Activated T-cell treated with anti-CD3 and anti-CD28 coated beads, Interleukin-2, amount 50 U/mL, for 48 hours (primary cell): ENCODE measurements at places on chromosomes 6 and 20.

DNA sequence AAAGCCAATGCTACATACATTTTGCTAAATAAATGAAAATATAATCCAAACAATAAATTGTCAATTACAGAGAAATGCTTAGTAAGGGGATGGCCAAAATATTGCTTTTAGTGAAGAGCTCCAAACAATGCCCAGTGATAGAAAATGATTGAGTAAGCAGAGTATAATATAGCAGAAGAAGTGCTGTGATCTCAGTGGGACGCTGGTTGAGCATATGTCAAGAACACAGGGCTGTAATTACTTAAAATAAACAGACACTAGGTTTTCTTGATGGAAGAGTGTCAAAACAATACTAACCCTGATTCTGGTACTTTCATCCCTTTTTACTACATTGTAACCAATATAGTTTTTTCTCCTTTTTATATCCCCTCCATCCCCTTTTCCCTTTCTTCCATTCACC is 150.3 kb downstream of the GRIK2 start:
- no peak for DNase-seq

DNA sequence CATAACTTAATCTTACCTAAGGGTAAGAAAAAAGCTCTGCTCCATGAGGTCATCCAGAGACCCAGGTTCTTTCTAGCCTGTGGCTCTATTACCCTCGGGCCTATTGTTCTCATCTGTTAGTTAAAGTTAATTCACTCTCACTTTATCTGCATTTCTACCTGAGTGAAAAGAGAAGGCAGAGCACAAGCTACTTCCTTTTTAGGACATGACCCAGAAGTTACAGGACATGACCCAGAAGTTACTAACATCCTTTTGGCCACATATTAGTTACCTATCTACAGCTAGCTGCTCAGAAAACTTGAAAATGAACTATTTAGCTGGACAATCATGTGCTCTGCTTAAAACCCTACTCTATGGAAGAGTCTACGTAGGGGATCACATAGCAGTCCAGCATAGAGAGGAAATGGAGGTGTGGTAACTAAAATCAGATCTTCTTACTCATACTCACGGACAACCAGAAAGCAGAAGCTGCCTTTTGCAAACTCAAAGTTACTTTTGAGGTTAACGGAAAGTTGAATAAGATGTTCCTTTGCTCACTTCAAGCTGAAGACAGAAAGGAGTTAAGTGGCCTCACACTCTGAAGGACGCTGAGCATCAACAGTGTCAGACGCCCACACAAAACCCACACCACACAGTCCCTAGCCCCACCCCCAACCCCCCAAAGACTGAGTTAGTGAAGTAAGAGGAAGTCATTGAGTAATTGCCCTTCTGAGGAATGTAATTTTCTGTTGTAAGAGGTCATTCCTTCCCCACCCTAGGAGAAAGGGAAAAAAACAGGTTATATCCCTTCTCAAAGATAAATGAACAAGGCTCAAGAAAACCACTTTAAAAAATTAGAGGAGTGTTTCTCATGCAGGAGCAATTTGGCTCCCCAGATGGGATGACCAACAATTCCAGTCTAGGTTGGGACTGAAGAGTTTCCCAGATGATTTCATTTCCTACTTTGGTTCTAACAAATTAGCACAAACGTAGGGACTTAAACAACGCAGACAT is 45.9 kb upstream of the TAB2 start:
- DNase-seq: peak; percentile 83

DNA sequence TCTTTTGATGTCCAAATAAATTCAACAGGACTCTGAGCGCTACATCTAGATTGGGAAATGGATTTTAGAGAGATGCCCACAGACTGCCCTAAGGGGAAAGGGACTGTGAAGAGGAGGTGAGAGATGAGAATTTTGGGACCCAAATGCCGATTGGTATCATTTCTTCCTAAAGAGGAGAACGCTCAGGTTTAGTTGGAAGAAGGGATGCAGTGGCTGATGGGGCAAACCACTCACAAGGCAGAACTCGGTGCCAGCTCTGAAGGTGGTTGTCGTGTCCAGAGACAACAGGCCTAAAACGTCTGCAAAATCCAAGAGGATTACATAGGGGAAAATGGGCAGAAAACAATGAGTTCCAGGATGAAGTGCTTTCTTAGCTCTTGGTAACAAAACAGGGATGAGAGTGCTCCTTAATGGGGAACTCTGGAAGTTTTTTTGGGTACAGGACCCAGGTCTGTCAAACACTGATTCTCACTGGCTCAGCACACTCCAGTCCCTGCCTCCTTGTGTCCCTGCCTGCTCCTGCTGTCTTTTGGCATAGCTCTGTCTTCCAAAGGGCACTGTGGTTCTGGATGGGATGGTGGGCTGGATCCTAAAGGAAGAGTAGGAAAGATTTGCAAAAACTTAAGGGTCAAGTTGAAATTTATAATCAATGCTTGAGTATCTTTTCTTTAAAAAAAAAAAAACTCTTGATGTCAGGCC is 29.0 kb downstream of the NEDD9 start:
- no peak for DNase-seq

GRCh38 chr6:161168281-161168891 is 105.5 kb downstream of the AGPAT4 start:
- DNase-seq: no peak

GRCh38 chr6:8329562-8329961 is 105.8 kb downstream of the SLC35B3 start:
- no peak for DNase-seq

DNA sequence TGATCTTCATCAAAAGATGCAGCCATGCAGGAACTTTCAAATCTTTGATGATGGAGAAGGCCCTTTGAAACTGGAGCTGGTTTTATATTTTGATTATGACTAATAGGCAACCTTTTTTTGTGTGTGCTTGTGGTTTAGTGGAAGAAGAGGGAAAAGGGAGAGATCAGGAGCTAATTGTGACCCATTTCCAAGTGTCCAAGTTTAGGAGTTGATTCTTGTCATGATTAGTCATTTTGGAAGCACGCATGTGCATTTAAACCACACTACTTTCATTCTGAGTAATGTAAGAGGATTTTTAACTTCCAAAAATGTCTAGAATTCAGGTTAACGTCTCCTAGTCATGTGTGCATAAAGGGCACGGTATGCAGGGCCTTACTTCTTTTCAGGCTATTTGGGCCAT is 3.5 kb downstream of the FOXO3 start:
- no peak for DNase-seq

GRCh38 chr6:132391391-132392269 is 9.6 kb downstream of the MOXD1 start:
- DNase-seq: no peak

DNA sequence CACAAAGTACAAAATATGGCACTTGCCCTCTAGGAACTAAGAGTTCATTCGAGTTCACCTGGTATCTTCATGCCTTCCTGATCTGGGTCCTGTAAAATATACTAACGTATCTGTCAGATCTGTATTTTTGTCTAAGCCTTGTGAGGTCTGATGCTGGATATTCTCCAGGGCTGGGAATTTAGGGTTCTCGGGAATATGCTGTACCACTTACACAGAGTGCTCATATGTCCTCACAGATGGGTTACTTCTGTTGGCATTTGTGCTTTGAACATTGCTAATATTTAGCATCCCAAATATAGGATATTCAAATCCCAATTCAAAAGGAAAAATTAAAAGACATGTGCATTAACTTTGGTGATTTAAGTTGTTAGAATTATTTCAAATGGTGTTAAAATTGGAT is 122.0 kb downstream of the DNAH8 start:
- DNase-seq: no peak

GRCh38 chr6:3656076-3656475 is 95.4 kb downstream of the PXDC1 start:
- no peak for DNase-seq

- no peak for DNase-seq
These were observed 12.8 kb downstream of the PI16 start for GRCh38 chr6:36967301-36967700.

DNA sequence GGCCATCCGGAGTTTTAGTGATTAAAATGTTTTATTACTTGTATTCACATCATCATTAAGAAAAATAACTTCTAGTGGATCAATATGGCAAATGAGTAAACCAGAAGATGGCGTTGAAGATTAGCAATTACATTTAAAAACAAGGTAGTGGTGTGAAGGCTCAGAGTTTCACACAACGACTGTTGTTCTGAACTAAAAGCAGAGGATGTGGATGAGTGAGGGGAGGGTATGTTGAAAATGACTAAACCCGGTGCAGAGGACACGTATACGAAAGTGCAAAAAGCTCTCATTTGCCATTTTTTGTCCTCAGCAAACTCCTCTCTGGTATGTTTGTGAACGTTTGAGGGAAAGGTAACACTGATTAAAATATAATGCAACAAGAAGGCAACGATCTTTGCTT is 1.9 kb upstream of the IRF4 start:
- DNase-seq: no peak

DNA sequence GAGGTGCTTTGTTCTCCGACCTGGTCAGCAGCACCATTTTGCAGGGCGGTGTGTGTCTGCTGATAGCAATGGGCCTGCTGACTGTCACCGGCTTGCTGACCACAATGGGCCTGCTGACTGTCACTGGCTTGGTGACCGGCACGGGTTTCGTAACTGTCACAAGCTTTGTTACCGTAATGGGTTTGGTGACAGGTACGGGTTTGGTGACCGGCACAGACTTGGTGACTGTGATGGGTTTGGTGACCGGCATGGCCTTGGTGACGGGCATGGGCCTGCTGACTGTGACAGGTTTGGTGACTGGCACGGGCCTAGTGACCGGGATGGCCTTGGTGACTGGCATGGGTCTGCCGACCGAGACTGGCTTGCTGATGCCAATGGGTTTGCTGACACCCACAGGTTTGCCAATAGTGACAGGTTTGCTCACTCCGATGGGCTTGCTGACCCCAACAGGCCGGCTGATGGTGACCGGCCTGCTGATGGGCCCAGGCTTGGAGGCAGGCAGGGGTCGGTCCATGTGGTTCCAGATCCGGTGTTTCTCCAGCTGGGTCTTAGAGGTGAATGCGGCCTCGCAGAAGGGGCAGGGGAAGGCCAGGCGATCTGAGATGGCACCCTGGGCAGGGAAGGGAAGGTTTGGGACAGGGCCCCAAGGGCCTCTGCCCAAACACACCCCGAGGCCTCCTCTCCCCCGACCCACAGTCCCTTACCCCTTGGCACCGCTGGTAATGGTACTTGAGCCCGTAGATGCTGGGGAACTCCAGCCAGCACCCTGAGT is 3.4 kb downstream of the ZNF512B start:
- no peak for DNase-seq

DNA sequence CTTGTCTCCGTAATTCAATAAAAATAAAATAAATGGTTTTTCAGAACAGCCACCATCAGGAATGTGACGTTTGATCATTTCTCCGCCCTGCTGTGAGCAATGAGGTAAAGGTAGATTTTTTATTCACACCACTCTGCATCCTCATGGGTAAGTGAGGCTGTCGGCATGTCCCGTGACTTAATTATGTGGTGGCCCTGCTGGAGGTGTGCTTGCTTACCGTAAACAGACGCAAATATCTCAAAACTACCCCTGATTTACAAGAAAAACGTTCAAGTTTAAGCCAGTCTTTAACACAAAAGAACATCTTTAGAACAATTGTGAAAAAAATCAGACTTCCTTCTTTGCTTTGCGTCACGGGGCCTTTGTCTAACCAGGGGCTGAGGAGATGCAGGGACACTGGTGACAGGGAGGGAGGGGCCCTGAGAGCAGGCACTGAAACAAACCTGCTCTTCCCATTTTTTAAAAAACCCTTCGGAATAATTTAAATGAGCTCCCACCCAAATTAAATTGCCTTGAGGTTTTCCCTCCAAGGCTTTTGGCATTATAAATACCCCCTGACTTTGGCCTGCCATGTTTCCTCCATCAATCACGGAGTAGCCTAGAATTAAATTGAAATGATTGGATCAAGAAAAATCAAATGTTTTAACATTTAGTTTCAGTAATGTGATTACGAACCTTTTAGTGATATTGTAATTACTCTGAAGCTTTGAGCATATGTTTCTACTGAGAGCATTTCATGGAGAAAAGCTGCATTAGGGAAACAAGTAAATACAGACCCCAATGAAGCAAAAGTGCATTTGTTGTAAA is 13.4 kb downstream of the PRKN start:
- no peak for DNase-seq

DNA sequence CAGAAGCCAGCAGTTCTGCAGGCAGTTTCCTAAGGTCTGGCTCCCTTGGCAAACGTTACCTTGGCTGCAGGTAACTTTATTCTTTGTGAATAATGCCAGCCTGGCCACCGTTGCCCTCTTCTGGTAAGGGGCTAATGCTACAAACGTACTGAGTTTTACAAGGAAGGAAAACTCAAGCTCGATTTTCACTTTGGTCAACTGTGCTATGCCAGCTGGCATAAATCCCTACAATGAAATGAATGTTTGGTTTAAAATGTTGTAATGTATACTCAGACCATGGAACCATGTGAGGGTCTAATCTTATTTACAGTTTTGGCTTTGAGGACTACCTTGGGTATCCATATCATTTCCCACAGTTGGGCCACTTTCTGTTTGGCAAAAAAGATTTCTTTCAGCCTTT is 101.4 kb downstream of the SLX4IP start:
- no peak for DNase-seq

DNA sequence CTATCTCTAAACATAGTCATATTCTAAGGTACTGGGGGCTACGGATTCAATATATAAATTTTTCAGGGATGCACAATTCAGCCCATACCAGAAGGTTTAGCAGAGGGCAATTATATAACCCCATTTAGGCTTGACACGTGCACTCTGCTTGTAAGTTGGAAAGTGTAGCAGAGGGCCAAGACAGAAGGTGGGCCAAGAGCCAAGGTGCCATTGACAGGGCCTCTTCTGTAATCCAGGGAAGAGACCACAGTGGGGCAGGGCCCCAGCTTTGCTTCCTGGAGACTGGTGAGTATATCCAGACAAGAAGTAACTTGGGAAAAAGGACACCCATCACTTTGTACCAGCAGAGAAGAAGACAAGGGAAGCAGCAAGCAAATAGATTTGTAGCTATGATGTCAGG is 672.4 kb upstream of the MARCKS start:
- DNase-seq: no peak

DNA sequence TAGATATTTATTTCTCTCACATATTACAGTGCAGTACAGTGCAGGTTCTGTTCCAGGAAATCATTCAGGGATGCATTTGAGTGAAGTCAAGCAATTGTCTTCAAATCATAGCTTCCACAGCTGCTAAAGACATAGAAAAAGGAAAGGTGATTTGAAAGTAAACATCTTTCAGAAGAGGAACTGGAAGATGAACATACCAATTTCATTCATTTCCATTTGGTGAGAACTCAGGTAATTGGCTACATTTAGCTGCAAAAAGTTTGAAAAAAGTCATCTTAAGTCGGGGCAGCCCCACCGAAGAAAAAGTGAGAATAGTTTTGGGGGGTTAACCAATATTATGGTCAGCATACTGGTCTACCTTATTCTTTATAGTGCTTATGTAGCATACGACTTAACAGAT is 61.4 kb upstream of the IL20RA start:
- DNase-seq: no peak
